Effector memory CD8-positive, alpha-beta T cell (primary cell): ENCODE measurements at places on chromosomes 2 and 18.

DNA sequence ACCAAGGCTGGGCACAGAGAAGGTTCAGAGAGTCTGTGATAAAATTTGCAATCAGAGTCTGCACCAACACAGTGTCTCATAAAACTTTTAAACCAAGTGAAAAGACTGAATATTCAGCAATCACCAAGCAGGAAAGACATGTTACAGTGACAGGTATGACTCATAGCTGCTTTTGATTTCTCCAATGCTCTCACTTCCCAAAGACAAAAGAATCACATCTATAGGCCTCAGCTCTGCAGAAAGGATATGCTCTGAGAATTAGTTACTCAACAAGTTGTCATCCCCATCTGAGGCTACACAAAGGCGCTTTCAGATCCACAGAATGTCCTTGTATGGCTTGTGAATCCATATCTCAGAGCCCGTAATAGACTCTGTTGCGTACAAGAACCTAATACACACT, 92.5 kb downstream of the KCNF1 start:
- DNase-seq: no peak

GRCh38 chr18:9477509-9477908, 2.2 kb downstream of the RALBP1 start:
- DNase-seq: no peak

GRCh38 chr2:57614988-57615387, 431.6 kb upstream of the VRK2 start:
- no peak for DNase-seq

DNA sequence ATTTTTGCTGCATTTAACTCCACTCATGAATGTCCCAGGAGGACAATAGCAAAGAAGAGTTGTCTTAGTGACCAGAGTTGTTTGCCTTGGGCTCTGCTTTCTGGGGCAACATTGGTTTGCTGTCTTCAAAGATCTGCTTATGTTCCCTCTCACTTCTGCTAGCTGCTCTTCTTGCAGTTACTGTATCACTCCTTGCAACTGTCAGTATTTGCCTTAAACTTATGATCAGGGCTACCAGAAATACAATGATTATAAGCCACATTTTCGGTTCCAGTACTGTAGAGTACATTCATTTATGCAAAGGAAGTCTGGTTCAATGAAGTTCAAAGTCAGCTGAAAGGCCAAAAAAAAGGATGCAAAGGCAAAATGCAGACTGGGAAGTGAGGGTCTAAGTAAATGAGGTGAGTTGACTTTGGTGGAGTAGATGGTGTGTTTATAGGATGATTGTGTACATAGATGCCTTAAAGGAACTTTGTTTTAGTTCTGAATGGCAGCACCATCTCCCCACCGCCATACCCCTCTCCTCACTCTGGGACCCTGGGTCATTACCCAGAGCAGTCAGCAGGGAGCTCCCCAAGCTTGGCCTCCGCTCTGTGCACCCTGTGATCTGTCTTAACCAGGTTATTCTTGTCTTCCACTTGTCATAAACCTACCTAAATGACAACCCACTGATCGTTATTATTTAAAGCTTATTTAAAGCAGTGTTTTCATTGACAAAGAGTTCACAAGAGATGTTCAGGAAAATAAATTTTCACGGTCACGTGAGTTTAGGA, 236.0 kb downstream of the DOK6 start:
- DNase-seq: no peak

GRCh38 chr18:37872562-37872961, 307.0 kb upstream of the CELF4 start:
- DNase-seq: no peak

GRCh38 chr2:3703236-3703756, at the start of gene DCDC2C:
TSS of gene DCDC2C (plus strand) at chr2:3703575. CDS start at chr2:3703752, 177 bp downstream.
- no peak for DNase-seq

GRCh38 chr18:46242183-46242582, 138.0 kb downstream of the HAUS1 start:
- no peak for DNase-seq

DNA sequence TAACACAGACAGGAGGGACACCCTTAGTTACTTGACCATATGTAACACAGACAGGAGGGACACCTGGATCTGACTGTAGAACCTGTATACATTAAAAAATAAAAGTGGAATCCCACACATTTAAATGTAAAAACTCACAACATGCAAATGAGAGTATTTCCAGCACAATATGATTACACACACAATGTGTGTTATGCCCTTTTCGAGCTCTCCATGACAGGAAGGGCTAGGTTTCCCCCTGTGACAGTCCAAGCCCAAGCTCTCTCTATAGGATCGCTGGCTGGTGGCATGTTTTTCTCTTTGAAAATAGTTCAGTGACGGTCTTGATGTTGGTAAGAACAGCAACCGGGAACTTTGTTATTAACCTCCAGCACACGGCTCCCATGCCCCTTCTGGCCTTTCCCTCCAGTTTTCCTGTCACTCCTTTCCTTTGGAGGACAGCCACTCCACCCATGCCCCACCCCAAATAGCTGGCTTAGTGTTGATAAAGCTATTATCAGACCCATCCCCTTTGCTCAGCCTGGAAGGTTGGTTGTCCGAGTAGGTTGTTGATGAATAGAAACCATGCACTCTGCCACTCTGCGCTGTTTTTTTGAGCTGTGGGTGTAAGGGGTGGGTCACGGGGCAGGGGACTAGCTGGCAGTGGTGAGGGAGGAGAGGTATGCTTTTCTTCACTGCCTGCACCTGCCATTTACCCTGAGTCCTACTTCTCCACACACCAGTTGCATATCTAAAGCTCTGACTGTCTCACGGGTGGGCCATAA, 2.7 kb downstream of the RASGRP3 start:
- no peak for DNase-seq

GRCh38 chr18:23087352-23087751, 47.9 kb upstream of the CABLES1 start:
- no peak for DNase-seq

DNA sequence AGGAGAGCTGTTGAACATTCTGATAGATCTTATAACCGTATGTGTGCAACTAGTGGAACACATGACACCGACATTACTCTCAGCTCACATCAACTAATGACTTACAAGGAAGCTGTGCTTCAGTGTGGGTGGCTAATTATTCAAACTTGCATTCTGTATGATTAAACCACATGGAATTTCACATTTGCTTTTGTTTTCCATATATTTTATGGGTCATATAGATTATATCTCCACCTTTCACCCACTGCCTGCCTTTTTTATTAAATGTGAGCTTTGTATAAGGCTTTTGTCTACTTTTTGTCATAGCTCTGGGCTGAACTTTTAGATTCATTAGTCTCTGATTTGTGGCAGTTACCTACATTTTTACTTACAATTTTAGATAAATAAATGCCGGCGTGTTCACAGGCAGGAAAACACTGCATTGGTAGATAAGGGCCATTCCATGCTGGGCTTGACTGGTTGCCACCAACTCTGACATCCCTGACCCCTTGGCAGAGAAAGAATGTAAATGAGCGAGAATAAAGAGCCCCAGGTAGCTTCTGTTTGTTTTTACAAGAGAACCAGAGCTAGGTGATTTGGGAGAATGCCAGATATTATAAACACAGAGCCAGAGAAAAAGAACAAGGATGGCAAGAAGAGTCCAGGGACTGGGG, 35.7 kb downstream of the LYPD6 start:
- DNase-seq: no peak

DNA sequence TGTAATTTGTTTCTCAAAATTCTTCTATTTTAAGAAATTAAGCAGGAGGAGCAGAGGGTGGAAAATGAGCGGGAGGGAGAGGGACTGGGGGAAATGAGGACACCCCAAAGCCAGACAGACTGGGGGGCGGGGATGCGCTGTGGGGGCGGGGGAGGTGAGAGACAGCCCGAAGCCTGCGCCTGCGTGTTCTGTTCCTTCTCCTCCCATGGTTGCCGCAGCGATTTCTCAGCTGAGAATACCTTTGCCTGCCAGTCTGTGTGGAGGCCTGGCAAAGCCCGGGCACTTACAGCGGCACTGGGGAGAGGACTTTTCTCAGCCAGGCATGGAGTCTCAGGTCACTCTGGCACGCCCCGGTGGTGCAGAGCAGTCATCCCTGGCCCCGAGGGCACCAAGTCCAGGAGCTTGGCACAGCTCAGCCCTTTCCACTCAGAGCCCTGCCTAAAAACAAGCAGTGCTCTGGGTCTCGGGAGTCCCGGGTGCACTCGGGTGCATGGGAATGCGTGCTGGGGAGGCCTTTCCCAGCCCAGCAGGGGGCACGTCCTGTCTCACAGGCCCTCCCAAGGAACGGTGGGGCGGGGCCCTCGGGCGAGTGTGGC, 289.3 kb upstream of the HS6ST1 start:
- DNase-seq: no peak
